Kidney epithelial cell (primary cell): ENCODE measurements at places on chromosomes 16 and 17. TPM values are rescaled to one million over a fixed set of nuclear protein-coding genes. Genes with fewer than 3 reads are reported as not detected.

Gene MYH8
- not detected in 2 replicates for total RNA-seq

Gene TNFRSF13B
- total RNA-seq = not detected in 2 replicates

Gene TLCD1
- 4.7 and 5.1 TPM in 2 replicates for total RNA-seq

Gene KRTAP4-6
- not detected in 2 replicates for total RNA-seq

Gene TNFSF12
- 9.0 and 9.4 TPM in 2 replicates for total RNA-seq

DNA sequence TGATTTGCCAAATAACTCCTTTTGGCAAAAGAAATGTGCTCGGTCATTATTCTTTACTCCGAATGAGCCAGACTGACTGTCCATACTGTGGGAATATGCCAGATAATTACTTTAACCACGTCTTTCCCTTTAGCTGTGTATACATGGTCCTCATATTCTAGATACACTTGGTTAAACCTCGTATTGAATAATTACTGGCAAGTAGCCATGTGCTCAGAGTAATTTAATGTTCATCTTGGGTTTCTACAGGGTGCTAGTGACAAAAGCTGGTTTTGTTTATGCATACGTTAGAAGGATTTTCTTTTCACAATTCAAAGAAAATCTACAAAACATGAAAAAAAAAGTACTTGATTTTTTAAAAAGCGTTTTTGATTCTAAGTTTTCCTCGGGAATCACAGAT lies 540.3 kb downstream of the KCNJ2 start:
- DNase-seq = no peak

- no peak for DNase-seq
Measured at GRCh38 chr17:39205112-39205526, 5.0 kb downstream of the RPL19 start.

DNA sequence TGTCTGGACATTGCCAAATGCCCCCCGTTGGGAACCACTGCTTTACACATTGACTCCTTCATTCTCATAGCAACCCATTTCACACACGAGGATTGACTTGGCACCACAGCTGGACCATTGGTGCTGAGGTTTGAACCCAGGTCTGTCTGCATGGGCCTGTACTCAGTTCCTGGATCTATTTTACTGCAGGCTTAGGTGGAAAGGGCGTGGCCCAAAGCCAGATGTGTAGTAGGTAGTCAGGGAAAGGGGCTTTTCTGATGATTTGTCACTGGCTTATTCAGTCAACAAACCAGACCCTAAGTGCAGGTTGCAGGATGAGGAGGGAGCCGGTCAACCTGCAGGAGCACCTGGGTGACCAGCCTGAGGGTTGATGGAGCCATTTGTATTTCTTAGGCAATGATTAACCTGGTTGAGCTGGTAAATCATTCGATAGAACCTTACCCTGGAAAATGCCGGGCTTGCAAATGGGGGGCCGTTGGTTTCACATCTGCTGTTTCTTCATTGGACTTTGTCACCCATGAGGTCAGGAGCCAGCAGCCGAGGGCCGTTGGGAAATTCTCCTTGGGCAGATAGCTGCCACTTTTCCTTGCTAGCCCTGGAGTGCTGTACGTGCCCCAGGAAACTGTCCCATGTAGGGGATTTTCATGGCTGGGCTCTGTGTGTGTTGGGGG lies 104.4 kb downstream of the CMIP start:
- DNase-seq = no peak

- no peak for DNase-seq
Measured at GRCh38 chr17:29140631-29141513, 39.3 kb downstream of the MYO18A start.

DNA sequence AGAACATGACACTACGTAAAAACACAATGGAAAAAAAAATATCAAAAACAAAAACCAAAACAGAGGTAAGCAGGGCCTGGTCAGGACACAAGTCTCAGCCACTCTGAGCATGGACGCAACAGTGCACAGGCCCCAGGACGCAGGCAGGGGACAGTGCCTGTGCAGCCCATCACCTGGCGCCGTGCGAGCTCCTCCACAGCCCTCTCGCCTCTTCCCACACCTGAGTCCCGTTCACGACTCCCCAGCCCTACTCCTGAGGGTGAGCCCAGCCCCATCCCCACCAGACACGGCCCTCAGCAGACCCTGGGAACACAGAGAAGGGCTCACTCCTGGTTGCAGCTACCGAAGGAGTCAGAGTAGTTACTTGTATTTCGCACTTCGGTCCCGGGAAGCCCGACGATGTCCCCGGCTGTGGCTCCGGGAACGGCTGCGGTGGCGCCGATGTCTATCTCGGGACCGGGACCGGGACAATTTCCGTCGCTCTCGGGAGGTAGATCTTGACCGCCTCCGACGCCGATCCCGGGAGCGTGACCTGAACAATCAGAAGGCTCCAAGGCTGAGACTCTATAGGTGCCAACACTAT lies 9.4 kb downstream of the HBQ1 start:
- no peak for DNase-seq

DNA sequence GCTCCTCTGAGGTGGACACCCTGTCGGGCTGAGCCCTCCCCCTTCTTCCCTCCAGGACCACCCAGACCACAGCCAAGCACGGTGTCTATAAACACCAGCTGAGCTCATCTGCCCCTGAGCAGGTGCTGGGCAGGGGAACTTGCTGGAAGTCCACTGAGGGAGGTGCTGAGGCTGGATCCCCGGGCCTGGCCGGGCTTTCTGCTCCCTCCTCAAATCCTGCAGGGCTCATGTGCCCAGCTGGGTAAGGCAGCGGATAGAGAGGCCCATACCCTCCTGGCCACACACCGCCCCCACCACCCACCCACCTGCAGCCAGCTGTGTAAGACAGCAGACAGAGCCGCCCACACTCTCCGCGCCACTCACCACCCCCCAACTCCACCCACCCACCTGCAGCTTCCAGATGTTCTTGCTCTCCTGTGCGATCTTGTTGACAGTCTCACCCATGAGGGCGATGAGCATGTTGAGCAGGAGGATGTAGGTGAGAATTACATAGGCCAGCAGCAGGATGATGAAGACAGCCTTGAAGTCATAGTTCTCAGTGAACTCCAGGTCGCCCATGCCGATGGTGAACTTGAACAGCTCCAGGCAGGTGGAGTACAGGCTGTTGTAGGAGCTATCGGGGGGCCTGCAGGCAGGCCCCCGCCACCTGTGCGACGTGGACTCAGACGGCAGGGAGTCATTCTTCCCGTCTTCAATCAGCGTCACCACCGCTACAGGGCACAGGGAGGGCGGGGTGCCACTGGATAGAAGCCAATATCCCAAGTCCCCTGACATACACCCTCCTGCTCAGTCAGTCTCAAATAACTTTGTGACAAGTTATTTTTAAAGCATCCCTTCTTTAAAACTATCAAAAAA lies 15.9 kb upstream of the TRPV3 start:
- no peak for DNase-seq

DNA sequence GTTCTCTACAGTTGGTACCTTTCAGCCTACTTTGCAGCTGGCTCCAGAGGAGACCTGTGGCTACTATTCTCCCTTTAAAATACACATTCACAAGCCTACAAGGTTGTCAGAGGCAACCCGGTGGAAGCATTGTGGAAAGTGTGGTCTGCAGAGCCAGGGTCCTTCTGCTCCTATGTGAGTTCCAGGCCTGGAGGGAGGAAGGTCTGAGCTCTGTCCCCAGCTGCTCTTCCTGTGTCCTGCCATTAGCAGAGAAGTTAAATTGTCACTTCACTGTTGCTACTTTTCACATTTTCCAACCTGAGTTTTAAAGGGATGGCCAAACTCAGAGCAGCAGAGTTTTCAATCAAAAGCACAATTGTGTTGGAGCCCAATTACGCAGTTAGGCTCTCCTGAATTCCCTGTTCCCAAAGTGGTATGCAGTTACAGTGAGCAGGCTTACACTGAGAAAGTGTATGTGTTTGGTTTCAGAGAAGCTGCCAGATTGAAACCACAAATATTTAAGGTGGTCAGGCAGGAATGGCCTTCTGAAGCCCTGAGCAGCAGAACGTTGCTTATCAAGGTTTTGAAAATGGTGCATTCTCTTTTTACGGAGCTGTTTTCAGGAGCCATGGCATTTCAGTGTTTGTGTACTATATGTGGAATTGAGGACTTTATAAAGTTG lies 25.0 kb downstream of the MAP3K3 start:
- peak; percentile 51 for DNase-seq

DNA sequence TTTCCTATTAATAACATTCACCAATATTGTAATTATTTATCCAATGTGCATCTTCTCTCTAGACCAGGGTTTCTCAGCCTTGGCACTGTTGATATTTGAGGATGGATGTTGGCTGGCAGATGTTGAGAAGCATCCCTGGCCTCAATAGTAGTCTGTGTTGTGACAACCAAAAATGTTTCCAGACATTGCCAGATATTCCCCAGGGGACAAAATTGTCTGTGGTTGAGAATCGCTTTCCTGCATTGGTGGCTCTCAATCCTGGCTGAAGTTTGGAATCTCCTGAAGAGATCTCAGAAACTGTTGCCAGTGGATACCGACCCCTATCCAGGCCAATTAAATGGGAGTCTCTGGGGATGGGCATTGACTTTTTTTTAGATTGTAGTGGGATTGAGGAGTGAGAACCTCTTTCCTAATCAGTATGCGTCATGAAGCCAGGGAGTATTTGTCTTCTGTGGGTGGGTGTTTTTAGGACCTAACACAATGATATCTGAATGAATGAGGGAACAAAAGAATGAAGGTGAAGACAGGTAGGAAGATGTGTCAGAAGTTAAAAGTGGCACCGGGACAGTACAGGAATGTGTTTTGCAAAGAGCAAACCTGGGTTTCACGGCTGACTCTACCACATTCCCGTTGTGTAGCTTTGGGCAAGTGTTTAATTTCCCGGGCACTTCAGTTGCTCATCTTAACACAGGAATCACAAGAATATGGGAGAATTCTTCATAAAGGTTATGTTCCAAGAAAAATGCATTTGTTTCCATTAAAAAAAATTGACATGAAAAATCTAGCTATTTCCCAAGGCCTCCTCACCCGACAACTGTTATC lies 24.3 kb downstream of the HSD17B2 start:
- no peak for DNase-seq

DNA sequence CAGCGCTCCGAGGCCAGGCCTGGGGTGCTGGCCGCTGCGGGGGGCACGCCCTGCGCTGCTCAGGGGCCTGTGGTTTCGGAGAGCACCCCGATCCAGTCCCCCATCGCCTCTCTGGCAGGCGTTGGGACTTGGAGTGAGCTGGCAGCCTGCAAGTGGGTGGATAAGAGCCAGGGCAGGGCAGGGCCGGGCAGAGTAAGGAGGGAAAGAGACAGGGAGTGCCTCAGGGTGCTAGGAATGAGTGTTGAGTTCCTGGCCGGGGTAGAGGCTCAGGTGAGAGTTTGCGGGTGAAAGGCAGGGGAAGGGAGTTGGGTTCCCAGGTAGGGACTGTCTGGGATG lies 1.3 kb downstream of the CDH13 start:
- DNase-seq = no peak

GRCh38 chr17:16314189-16314588 lies 39.1 kb downstream of the CENPV start:
- no peak for DNase-seq

DNA sequence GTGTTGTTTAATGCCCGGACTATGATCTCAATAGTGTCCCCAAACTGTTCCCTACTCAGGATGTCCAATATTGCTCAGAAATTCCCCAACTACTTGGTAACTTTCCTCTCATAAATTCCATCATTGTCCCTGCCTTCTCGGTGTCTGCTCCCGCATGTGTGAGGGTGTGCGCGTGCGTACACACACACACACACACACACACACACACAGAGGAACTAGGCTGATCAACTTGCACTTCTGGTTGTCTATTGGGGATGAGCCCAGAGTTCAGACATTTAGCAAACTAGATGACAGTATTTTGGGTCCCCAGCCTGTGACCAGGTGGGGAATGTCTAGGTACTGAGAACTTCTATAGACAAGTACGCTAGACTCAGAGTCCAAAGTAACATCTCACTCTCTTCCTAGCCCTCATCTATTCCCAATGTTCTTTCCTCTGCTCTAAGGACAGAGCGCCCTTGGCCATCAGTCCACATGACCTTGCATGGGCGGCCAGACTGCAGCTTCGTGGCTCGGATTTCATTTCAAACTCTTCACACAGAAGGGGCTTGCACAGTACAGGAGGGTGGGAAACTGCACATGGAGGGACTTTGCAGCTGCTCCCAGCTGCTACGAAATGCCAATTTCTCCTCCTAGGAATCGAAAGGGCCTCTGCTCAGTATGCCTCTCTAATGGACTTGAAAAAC lies 5.3 kb downstream of the HS3ST3A1 start:
- no peak for DNase-seq

GRCh38 chr16:85286066-85286831 lies 174.0 kb upstream of the CIBAR2 start:
- DNase-seq = no peak

GRCh38 chr17:2102931-2103809 lies 48.3 kb downstream of the HIC1 start:
- no peak for DNase-seq

DNA sequence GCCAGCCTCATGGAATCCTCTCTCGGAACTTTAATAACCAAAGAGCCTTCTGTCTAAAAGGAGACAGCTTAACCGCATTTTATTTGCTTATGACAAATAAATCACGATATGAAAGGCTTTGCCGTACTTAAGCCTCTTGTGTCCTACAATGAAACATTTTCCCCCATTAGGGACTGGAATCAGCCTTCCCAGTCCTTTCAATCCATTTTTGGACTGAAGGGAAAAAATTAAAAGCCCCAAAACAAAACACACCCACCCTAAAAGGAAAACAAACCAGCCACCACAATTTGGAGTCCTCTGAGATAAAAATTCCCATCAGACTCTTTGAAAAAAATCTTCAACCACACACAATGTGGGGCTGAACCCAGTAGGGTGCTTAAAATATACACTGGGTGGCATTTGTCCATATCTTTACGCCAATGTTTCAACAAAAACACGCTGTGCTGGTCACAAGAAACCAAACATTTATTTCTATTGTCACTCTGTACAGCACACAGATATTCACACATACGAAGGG lies 3.0 kb downstream of the HOXB4 start:
- DNase-seq = no peak

DNA sequence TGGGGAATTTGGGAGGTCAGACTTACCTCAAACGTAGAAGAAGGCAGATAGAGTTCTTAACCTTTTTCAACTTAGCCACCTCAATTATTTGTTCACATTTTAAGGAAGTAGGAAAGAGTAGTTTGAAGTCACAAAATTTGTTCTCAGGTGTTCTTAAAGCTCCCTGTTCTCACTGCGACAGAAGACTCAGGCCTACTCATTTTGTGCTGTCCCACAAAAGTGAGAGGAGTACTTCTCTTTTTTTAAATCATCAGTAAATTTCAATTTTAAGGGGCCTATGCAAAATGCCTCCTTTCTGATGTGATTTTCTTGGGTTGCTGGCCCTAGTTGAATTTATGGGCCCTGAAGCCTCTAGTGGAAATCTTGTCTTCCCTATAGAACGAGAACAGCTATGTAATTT lies 133.4 kb downstream of the MAP2K6 start:
- no peak for DNase-seq

DNA sequence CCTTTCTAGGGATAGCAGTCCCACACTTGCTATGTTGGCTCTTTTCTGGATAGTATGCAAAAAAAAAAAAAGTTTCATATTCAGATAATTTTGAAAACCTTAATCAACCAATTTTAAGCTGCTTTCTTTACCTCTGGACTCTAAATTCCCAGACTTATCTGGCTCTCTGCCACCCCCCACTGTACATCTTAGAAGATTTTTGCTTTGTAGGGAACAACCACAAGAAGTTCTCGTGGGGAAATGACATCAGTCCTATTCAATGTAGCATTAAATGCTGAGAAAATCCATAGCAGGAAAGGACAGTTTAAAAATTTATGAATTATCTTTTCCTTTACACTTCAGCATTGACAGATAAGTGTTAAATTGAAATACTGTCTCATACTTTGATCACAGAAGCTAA lies 562.7 kb upstream of the HSBP1 start:
- DNase-seq = no peak

GRCh38 chr17:40554646-40555295 lies 10.5 kb downstream of the CCR7 start:
- no peak for DNase-seq

- DNase-seq = no peak
Measured at GRCh38 chr17:45370949-45371413, 54.2 kb upstream of the MAP3K14 start.
